ENCODE measurements at places on chromosomes 11 and 22.

DNA sequence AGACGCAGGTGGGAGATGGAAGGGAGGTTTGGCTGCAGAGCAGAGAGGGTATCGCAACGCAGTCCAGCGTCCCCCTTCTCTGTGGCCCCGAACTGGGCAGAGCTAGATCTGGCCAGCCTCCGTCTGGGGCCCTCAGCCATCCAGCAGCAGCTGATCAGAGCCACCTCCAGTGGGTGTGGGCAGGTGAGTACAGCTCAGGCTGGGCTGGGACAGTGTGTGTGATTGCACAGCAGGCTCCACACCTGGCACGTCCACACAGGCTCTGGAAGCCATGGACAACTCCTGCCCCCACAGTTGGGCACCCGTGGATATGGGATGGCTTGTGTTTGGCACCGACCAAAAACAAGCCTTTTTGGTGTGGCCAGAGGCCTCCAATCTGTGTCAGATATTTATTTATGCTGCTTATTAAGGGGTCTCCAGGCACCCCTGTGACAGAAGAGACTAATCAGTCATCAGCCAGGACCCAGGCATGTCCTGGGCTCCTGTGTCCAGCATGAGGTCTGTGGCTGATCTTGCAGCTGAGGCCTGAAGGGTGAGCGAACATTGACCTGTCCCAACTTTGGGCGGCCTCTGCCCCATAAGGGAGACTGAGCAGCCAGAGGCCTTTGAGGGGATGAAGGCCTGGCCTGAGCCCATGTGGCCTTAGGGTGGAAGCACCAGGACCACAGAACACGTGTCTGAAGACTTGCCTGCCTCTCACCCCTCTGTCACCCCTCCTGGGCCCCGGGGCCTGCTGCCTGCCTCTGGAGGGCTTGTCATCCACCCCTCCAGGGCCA is 18.6 kb downstream of the POLR3H start:
- no peak for DNase-seq

DNA sequence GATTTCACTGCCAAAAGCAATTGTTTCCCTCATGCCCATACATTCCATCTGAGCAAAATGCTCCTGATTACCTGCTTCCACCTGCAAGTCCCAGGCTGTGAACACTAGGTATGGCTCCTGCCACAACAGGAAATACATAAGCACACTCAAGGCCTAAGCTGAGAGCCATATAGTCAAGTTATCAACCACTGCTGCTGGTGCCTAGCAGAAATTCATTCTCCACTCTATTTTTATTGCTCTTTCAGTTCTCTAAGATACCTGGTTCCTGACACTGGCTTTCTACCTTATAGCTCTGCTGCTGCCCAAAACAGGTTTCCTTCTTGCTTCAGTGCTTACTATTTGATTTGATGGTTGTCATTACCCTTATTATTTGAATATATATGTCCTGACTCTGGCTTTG is 31.6 kb downstream of the SLC36A4 start:
- no peak for DNase-seq

- DNase-seq: no peak
Observed at GRCh38 chr11:529728-530411, 5.5 kb downstream of the HRAS start.

DNA sequence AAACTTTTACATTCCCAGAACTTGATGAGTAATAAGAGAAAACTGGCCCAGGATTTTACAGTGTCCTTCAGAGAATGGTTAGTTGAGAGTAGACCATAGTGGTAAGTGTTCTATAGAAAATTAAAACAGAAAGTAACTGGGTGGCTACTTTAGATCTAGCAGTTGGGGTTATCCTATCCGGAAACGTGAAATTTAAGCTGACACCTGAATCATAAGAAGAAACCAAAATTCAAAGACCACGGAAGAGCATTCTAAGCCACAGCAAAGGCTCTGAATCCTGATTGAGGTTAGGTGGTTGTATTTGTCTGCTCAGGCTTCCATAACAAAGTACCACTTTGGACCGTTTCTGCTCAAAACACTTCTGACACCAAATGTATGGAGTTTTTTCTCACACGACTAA is 34.0 kb downstream of the TTC17 start:
- no peak for DNase-seq

DNA sequence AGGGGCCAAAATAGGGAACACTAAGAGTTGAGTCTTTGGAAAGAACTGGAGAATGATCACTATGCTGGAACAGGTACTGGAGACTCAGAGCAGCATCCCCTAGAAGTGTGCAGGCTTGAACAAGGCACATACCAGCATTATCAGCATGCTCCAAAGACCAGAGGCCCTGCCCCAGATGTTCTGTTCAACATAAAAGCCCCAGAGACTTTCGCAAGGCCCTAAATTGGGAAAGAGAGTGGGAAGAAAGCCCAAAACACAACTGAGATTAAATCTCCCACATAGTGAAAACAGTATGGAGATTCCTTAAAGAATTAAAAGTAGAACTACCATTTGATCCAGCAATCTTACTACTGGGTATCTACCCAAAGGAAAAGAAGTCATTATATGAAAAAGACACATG is 9.4 kb downstream of the CNGA4 start:
- peak; percentile 24 for DNase-seq

DNA sequence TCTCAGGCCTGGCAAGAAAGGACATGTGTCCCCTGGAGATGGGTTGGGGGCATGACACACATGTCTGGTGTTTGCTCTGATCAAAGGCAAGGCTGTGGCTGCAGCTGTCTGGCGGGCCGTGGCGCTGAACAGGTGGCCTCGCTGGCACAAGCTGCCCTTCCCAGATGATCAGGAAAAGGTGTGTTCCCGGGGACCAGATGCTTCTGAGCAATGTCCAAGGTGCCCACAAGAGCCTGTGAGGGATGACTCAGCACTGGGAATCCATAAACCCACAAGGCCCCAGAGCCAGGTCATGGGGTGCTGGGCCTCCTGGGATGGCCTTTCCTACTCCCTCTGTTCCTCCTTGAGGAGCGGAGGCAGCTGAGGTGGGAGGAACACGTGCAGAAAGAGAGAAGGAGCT is 9.7 kb upstream of the LRP5 start:
- no peak for DNase-seq

GRCh38 chr11:71504531-71504930 is 22.5 kb upstream of the KRTAP5-7 start:
- DNase-seq: no peak

GRCh38 chr22:40044870-40045834 is 50.4 kb downstream of the FAM83F start:
- peak; percentile 18 for DNase-seq

DNA sequence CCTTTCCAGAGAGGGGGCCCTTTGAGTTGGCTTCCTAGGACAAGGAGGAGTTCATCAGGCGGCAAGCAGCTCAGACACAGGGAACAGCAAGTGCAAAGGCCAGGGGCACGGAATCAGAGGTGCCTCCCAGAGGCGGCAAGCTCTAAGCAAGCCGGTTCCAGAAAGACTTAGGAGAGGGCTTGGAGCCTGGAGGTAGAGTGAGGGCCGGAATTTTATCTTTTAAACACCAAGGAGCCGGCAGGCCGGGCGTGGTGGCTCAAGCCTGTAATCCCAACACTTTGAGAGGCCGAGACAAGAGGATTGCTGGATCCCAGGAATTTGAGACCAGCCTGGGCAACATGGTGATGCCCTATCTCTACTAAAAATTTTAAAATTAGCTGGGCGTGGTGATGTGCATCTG is 26.6 kb downstream of the FADD start:
- no peak for DNase-seq

DNA sequence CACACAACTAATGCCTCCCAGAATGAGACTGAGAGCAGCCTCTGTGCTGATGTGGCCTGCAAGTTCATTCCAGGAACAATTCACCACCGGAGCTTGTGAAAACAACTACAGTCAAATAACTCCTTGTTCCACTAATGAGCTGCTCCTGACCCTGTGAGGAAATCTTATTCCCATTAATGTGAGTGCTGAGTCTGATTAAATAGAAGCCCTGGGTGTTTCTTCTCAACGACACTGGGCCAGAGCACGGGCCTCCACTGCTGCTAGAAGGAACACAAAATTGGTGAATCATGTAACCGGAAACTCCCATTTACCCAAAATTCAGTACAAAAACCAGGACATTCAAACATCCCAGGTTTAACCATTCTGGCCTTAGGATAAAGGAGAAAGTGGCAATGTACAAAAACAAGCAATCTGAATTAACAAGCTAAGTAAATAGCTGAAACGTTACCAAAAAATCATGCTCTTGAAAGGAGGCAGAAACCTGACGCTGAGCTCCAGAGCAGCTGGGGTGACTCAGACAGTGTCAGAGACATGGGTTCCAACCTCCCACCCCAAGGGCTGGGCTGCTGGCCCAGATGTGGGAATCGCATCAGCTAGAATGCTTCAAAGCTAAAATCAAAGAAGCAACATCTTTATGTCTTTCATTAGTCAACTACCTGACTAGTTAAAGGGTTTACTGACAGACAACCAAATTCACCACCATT is 26.7 kb downstream of the SERGEF start:
- no peak for DNase-seq

DNA sequence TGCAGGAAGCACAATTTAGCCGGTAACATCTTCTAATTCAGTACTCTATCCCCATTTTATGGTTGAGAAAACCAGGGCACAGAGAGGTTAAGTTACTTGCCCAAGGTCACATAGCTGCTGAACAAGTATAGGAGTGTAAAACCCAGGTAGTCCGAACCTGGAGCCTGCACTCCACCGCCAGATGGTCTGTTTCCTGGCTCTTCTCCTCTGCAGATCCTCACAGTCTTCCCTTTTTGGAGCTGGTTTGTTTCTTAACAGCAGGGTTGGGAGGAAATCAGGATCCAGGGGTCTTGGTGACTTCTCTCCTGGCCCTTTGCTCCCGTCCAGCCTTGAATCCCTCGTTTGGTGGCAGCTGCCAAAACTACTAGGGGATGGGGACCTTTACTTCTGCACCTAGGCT is 12.0 kb downstream of the TSPAN18 start:
- DNase-seq: no peak

GRCh38 chr11:95711162-95711944 is 78.2 kb downstream of the FAM76B start:
- no peak for DNase-seq

DNA sequence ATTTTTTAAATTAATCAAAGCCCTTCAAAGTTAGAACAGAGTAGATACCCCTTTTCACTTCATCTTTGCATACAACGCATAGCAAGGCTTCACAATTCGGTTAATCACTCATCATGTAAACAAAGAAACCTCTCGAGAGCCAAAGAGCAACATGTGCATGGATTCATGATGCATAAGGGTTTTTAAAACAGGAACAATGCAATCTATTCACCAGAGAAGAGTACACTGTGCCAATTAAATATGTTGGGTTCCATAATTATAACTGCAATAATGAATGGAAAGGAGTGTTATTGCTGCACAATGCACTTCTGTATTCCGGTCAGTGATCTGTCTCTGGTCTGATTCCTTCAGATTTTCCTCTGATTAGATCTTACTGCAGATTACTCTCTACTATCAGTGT is 45.3 kb downstream of the CADM1 start:
- no peak for DNase-seq

GRCh38 chr11:72912253-72912652 is 98.0 kb downstream of the ATG16L2 start:
- no peak for DNase-seq

- no peak for DNase-seq
Observed at GRCh38 chr22:29016067-29016938, 45.3 kb downstream of the C22orf31 start.

DNA sequence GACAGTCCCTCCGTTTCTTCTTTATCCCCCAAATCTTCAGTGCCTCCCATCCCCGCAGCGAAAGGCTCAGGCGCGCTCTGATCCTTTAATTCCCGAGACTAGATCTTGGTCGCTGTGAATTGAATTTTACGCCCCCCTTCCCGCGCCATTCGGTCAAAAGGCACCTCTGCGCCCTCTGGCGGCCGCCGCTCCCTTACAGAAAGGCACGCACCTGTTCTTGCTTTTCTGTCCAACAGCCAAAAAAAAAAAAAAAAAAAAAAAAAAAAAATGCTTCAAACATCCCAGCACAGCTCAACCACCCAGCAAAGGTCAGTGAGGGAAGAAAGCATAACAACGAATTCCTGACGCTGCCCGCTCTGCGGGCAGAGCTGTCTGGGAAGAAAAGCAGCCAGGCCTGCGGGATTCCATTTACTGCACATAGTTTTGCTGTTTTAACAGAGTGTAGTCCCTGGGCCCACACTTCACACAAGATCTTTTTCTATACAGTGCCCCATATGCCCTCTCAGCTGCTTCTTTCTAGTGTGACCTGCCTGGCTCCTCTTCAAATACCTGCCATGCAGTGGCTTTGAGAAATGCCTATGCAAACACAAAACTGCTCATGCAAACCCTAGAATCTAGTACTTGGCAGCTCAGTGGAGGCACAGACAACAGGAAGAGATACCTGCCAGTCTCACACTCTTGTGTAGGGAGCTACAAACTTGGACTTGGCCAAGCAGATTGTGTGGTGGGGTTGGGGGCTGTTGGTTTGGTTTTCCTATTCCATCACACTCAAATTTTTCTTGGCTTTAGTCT is 1.3 kb upstream of the ESAM start:
- DNase-seq: peak; percentile 56

GRCh38 chr11:126914941-126915340 is 85.6 kb downstream of the KIRREL3 start:
- DNase-seq: no peak

GRCh38 chr22:19848298-19849224 is 6.1 kb downstream of the GNB1L start:
- no peak for DNase-seq

GRCh38 chr11:20000351-20001134 is 159.7 kb downstream of the DBX1 start:
- no peak for DNase-seq

- peak; percentile 58 for DNase-seq
Observed at GRCh38 chr11:104668797-104669463, 229.3 kb downstream of the CASP12 start.

GRCh38 chr11:107751082-107751481 is 39.2 kb upstream of the SLN start:
- DNase-seq: no peak
